ENCODE measurements at places on chromosomes 7 and 10.

DNA sequence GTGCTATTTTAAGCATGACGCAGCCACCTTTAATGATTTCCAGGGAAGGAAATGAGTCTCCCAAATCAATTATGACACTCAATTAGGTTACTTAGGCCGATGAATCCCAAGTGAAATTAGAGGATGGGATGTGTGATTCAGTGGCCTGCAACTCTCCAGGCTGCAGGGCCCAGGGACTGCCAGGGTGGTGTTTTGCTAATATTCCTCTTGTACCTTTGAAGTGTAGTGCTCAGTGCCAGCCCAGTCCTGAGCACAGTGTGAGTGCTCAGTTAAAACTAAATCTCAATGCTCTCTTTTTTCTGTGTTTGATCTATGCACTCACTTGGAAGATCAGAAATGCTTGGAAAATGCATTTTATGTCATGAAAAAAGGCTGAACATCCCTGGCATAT lies 51.6 kb downstream of the SEM1 start:
- DNase-seq, result no peak

- no peak for DNase-seq
Measured at GRCh38 chr10:75102830-75103673, 8.4 kb upstream of the SAMD8 start.

DNA sequence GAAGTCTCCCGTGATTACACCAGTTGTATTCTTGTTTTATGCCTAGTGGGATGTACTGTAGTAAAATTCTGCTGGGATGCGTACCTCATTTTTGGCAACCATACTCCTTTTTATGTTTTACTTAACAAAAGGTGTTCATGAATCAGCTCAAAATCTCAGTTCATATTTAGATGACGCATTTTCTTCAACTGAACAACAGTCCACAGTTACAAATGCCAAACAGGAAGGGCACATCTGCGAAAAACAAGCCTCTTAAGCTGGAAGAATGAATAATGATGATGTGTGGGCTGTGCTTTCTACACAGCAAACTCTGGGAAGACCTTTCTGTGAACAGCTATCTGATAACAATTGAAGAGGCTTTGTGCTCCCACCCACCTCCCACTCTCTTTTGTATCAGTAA lies 68.4 kb upstream of the NRBF2 start:
- DNase-seq, result no peak

DNA sequence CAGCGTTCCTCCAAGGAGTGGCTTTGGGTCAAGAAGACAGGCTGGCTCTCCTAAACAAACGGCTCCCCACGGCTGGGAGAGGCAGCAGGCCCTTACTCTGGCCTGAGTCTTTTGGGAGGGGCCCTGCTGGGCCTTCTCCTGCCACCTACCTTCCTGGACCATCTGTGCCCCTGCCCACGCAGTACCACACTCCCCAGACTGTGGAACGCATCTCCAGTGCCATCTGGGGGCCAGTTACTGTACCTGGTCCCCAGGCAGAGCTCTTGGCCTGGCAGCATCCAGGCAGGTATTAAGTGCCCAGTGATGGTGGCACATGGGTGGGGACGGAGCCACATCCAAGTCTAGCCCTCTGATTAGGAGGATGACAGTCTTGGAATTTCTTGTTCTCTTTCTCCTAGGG lies 14.4 kb downstream of the ALKBH4 start:
- no peak for DNase-seq

GRCh38 chr10:105844676-105845570 lies 1203.8 kb downstream of the SORCS3 start:
- no peak for DNase-seq

DNA sequence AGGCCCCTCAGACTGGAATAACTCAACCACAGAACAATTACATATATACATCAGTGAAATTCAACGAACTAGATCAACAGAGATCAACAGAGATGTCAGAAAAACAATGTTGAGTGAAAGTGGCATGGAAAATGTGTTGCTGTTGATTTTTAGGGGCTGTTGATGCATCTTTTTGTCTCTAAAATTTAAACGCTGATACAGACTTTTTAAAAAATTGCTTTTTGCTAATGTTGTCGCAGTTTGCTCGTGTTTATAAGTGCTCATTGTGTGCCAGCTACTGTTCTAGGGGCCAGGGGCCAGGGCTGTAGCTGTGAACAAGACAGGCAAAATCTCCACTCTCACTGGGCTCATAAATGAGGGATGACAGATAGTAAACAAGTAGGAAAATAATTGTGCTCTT lies 18.3 kb downstream of the TMEM248 start:
- no peak for DNase-seq

DNA sequence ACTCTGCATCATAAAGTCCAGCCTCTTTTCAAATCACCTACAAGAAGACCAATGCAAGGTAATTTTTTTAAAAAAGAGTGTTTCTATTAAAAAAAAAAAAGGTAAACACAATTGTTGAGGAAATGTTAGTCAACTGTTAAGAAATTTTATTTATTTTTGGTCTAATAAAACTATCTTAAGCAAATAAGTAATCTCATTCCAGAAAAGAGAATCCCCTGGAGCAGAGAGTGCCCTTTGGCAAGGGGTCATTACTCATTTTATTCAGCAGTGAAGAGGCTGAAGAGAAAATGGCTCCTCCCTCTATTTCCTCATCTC lies 63.4 kb upstream of the GSDME start:
- no peak for DNase-seq

DNA sequence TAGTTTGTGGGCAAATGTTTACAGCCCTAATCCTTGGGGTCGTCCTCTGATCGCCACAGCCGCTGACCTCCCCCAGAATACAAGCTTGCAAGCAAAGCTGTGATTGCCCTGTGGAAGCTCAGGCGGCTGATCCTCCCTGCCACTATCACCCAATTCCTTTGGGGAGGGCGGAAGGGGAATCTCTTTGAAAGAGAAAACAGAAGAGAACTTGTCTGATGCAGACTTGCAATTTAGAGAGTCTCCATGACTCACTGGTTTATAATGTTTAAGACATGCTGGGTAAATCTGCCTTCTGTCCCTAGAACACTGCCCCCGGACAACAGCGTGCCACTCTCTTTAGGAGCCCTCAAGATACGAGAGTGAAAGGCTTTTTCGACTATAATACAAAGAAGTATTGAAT lies 75.5 kb downstream of the NRP1 start:
- no peak for DNase-seq
